Fibroblast of lung (primary cell): ENCODE measurements at places on chromosomes 12 and 14. TPM values are rescaled to one million over a fixed set of nuclear protein-coding genes. Genes with fewer than 3 reads are reported as not detected.
A peak's percentile ranks its signal among the peaks of the same experiment; 100 is the strongest.

DNA sequence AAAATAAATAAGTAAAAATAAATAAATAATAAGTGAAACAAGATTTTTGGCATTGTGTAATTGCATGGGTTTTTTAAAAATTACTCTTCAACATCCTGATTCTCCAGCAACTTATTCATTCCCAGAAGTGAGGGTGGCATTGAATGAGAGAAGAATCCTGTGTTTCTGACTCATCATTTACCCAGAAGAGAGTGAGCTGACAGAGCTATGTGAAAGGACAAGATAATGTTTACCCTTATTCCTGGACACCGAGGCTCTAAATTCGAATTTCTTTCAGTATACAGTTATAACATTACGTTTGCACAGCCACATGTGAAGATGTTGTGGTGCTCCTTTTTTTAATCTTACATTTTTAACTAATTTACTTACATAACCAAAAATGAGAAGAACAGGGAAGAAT is 36.4 kb downstream of the BBS10 start:
- H3K27ac ChIP-seq: no peak overlapping the region
- H3K4me3 ChIP-seq: no peak overlapping the region
- H3K36me3 ChIP-seq: no peaks in the 10 kb centered on the region
- no peaks in the 10 kb centered on the region for H3K4me1 ChIP-seq

- no peak overlapping the region for H3K4me3 ChIP-seq
- no peak for DNase-seq
- no peak overlapping the region for H3K27ac ChIP-seq
- no peaks in the 10 kb centered on the region for H3K36me3 ChIP-seq
- H3K27me3 ChIP-seq: no peaks in the 10 kb centered on the region
These were observed 334.4 kb downstream of the KCNH5 start for GRCh38 chr14:62710811-62711210.

- H3K27me3 ChIP-seq: no peaks in the 10 kb centered on the region
- H3K4me3 ChIP-seq: peak overlapping the region; percentile 48
- H3K27ac ChIP-seq: peak overlapping the region; percentile 22
- no peaks in the 10 kb centered on the region for H3K4me1 ChIP-seq
These were observed 97.3 kb downstream of the ESR2 start for GRCh38 chr14:64196814-64197411.

DNA sequence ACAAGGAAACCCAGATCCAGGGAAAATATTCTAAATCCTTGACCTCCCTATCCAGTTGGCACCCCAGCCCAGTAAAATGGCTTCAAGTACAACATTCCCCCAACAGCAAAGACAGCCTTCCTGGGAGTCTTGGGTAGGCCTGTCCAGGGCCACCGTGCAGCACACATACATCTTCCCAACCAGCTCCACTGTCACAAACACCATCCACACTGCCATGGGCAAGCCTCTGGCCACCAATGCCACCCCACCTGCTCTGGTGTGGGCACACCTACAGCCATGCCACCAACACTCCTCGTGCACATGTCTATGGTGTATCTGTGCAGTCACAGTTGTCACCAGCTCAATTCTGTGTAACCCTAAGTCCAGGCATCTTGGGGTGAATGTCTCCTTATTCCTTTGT is 193.2 kb downstream of the DAD1 start:
- H3K27ac ChIP-seq: no peak overlapping the region
- no peaks in the 10 kb centered on the region for H3K36me3 ChIP-seq
- H3K27me3 ChIP-seq: peaks cover 8% of the 10 kb centered on the region
- DNase-seq: no peak
- H3K4me3 ChIP-seq: no peak overlapping the region

DNA sequence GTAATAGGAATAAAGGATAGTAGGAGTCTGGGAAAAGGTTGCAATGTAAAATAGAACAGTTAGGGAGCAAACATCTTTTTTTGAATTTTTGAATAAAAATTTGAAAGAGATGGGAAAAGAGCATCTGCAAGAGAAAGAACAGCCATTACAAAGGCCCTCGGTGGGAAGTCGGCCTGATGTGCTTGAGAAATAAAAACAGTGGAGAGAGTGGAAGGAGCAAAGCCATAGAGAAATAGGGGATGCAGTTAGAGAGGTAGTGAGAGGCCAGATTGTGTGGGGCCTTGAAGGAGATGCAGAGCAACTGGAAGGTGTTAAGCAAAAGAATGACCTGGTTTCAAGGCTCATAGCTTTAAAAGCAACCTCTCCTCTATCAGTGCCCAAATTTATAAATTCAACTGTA is 409.8 kb downstream of the RERGL start:
- no peaks in the 10 kb centered on the region for H3K4me1 ChIP-seq
- H3K27me3 ChIP-seq: no peaks in the 10 kb centered on the region
- H3K27ac ChIP-seq: no peak overlapping the region

GRCh38 chr12:92118826-92119536 is 26.7 kb downstream of the BTG1 start:
- no peak overlapping the region for H3K27ac ChIP-seq
- no peak for DNase-seq
- H3K4me3 ChIP-seq: no peak overlapping the region
- no peaks in the 10 kb centered on the region for H3K4me1 ChIP-seq
- no peaks in the 10 kb centered on the region for H3K27me3 ChIP-seq

DNA sequence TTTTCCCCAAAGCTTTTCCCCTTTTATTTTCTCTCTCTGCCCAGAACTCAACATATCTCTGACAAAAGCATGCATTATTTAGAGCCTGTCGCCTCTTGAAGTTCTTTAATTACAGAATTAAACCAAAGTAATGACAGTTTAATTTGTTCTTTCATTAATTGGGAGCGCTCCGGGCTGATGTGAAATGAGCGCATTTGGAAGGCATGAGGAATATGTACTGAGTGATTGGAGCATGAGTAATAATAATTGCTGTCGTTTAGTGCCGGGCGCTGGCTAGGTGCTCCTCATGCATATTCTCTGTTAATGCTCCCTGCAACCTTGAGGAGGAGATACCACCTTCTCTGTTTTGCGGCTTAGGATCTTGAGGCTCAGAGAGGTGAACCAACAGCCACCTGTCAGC is 120.5 kb downstream of the SLC25A47 start:
- DNase-seq: peak; percentile 5
- no peaks in the 10 kb centered on the region for H3K27me3 ChIP-seq
- H3K4me3 ChIP-seq: no peak overlapping the region
- no peaks in the 10 kb centered on the region for H3K36me3 ChIP-seq

DNA sequence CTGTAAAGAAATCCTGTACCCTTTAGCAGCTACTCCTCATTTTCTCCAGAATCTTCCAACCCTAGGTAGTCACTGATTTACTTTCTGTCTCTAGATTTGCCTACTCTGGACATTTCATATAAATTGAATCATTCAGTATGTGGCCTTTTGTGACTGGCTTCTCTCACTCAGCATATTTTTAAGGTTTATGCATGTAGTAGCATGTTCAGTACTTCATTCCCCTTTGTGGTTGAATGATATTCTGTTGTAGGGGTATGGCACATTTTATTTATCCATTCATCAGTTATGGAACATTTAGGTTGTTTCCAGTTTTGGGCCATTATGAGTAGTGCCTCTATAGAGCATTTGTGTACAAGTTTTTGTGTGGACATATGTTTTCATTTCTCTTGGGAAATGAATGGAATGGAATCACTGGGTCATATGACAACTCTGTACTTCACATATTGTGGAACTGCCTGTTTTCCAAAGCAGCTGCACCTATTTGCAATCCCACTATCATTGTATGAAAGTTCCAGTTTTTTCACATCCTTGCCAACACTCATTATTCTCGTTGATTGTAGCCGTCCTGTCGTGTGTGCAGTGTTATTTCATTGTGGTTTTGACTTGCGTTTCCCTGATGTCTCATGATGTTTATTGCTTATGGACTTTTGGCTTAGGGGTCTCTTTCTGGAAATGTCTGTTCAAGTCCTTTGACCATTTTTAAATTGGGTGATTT is 57.2 kb downstream of the ATF7IP start:
- peaks cover 3% of the 10 kb centered on the region for H3K4me1 ChIP-seq
- DNase-seq: no peak
- no peaks in the 10 kb centered on the region for H3K27me3 ChIP-seq
- H3K27ac ChIP-seq: no peak overlapping the region

- peak overlapping the region; percentile 88 for H3K4me3 ChIP-seq
- H3K27me3 ChIP-seq: no peaks in the 10 kb centered on the region
- no peaks in the 10 kb centered on the region for H3K36me3 ChIP-seq
These were observed 3.0 kb downstream of the ETV6 start for GRCh38 chr12:11652351-11653040.

DNA sequence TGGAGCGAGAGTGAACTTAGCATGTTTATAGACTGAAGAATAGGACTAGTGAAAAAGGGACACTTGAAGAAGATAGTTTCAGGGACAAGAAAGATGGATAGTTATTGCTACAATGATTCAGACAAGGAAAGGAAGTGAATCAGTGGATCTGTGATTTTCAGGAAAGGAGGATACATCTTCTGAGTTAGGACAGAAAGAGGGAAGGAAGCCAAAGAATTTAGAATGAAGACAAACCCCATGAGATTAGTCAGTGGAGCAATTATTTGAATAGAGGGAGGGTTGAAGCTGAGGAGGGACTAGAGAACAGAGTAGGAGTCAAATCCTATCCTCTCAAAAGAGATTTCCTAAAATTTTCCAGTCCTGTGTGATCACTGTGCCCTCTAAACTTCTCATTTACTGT is 282.7 kb downstream of the AKAP6 start:
- H3K4me1 ChIP-seq: peaks cover 4% of the 10 kb centered on the region
- H3K4me3 ChIP-seq: no peak overlapping the region
- H3K27ac ChIP-seq: no peak overlapping the region
- no peaks in the 10 kb centered on the region for H3K36me3 ChIP-seq
- peak; percentile 82 for DNase-seq

DNA sequence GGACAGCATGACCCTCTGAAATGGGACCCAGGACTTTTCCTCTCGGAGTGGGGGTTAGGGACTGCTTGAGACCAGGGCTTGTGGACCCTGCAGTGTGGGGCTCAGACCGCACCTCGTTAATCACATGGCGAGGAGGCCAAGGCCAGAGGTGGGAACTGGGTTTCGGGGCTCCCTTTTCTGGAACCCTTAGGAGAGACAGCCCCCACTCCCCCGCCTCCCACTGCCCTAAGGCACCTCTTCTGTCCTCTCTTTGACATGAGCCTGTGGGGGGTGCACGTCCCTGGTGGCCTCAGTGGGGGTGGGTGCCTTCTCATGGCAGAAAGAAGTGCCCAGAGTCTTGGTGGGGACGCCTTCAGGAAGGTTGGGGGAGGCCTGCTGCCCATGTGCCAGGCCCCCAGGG is 24.3 kb downstream of the RTL1 start:
- no peak overlapping the region for H3K4me3 ChIP-seq
- no peaks in the 10 kb centered on the region for H3K27me3 ChIP-seq
- no peak overlapping the region for H3K27ac ChIP-seq
- H3K4me1 ChIP-seq: no peaks in the 10 kb centered on the region
- peaks cover 12% of the 10 kb centered on the region for H3K36me3 ChIP-seq
- no peak for DNase-seq

DNA sequence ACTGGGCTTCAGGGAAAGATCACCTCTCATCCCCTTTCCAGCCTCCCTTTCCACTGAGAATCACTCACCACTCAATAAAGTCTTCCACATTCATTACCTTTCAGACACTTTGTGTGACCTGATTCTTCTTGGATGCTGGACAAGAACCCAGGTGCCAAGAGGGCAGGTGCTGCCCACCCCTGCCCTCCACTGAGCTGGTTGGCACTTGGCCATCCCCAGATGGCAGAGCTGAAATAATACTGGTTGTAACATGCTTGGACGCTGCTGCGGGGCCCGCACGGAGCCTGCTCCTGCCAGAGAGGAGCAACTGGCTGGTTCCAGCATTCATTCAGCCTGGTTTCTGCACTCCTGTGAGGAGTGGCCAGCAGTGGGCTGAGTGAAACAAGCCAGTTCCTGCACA is 386.7 kb upstream of the CCDC196 start:
- H3K27me3 ChIP-seq: no peaks in the 10 kb centered on the region
- no peaks in the 10 kb centered on the region for H3K36me3 ChIP-seq
- no peak for DNase-seq
- H3K4me1 ChIP-seq: no peaks in the 10 kb centered on the region

- no peaks in the 10 kb centered on the region for H3K36me3 ChIP-seq
- peaks cover 8% of the 10 kb centered on the region for H3K4me1 ChIP-seq
- no peaks in the 10 kb centered on the region for H3K27me3 ChIP-seq
- H3K4me3 ChIP-seq: no peak overlapping the region
These were observed 84.0 kb downstream of the BORCS5 start for GRCh38 chr12:12440784-12441428.

GRCh38 chr12:46915082-46915481 is 89.3 kb upstream of the SLC38A4 start:
- peaks cover 15% of the 10 kb centered on the region for H3K4me1 ChIP-seq
- peak; percentile 93 for DNase-seq
- H3K27ac ChIP-seq: peak overlapping the region; percentile 3
- H3K36me3 ChIP-seq: no peaks in the 10 kb centered on the region
- no peaks in the 10 kb centered on the region for H3K27me3 ChIP-seq

DNA sequence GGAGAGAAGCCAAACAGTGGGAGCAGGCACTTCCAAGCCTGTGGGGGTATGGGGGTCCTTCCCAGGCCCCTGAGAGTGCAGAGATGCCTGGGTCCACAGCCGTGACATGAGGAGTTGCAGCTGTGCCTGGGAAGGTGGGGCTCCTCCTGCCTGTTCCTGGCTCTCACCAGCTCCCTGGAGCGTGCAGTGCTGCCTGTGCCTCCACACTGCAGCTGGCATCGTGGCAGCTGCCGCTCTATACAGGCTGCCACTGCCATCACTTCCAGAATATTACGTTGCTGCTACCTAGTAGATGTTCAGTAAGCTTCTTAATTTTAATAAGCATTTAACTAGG is 223.7 kb downstream of the KCNC2 start:
- H3K4me1 ChIP-seq: no peaks in the 10 kb centered on the region
- no peaks in the 10 kb centered on the region for H3K36me3 ChIP-seq
- no peak overlapping the region for H3K4me3 ChIP-seq
- H3K27me3 ChIP-seq: no peaks in the 10 kb centered on the region

DNA sequence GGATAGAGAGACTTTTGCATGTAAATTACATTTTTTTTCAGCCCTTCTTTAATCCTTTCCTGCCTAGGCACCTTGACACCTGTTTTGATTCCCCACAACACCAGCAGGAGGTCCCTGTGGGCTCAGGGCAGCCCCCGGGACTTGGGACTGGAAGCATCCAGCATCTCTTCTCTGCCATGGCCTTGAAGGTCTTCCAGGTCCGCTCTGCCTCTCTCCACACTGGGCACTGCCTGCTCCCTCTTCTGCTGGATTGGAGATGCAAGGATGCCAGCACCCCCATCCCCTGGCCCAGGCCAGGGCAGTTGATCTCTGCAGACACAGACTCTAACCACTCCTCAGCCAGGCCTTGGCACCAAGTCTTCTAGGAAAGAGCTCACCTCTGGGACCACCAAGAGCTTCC is 134.5 kb upstream of the C14orf180 start:
- DNase-seq: no peak
- no peaks in the 10 kb centered on the region for H3K27me3 ChIP-seq
- no peak overlapping the region for H3K27ac ChIP-seq
- H3K4me1 ChIP-seq: no peaks in the 10 kb centered on the region

The ZNF605 gene
- 9.2 and 15.2 TPM in 2 replicates for total RNA-seq

The PPM1H gene
- total RNA-seq: 0.51 and 3.1 TPM in 2 replicates

The DPPA3 gene
- not detected in 2 replicates for total RNA-seq

The FAM186B gene
- 0.33 and 0.51 TPM in 2 replicates for total RNA-seq

The PTPRR gene
- under 0.01 and 0.50 TPM in 2 replicates for total RNA-seq

The IGF1 gene
- 0.83 and 1.3 TPM in 2 replicates for total RNA-seq

The MEG3 gene
- total RNA-seq: 95.0 and 182 TPM in 2 replicates

The ZFHX2 gene
- total RNA-seq: 0.26 and 0.33 TPM in 2 replicates

The DIO3 gene
- total RNA-seq: 0.17 and 1.0 TPM in 2 replicates
